Transverse colon (tissue), 4 donors: ENCODE measurements at places on chromosomes 5 and 9.

DNA sequence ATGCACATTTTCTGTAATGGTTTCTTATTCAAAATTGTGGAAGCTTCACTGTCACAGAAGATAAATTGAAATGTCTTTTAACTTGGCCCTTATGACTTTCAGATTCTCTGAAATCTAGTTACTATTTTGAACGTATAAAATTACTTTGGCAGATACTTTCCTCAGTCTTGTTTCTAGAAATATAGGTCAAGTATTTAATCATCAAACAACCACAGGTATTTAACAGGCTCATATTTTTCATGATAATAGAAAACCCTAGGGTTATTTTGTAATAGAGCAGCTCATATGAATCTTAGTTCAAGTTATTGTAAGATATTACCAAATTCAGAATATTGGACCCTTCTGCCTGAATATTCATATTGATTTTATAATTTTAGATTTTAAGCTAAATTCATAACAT lies 236.0 kb upstream of the CDH18 start:
- no peak for DNase-seq

GRCh38 chr9:80556631-80557030 lies 984.9 kb downstream of the TLE4 start:
- no peak for DNase-seq

DNA sequence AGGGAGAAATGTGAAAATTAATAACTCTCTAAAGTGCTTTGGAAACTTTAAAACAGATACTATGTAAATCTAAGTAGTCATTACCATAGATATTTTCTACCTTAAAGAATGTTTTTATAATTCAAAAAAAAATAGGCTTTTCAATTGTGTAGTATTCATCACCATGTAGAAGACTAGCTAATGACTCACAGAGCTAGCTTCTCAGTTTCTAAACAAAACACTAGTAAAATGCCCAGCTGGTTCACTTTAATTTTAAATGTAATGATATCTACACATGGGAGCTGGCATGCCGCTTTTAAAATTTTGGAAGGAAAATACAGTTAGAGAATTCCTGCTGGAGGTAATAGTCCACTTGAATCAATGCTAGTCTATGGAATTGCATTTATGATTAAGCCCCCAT lies 509.8 kb downstream of the CSNK1G3 start:
- DNase-seq = no peak

GRCh38 chr5:31378838-31379237 lies 153.1 kb downstream of the DROSHA start:
- DNase-seq = no peak

DNA sequence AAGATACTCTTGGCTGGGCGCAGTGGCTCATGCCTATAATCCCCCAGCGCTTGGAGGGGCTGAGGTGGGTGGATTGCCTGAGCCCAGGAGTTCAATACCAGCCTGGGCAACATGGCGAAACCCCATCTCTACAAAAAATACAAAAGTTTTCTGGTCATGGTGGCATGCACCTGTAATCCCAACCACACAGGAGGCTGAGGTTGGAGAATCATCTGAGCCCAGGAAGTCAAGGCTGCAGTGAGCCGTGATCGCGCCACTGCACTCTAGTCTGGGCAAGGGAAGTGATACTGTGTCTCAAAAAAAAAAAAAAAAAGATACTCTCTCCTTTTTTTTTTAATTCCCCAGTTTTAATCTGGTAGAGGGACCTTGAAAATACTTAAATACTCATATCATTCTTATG lies 15.0 kb downstream of the ANKRD33B start:
- no peak for DNase-seq

DNA sequence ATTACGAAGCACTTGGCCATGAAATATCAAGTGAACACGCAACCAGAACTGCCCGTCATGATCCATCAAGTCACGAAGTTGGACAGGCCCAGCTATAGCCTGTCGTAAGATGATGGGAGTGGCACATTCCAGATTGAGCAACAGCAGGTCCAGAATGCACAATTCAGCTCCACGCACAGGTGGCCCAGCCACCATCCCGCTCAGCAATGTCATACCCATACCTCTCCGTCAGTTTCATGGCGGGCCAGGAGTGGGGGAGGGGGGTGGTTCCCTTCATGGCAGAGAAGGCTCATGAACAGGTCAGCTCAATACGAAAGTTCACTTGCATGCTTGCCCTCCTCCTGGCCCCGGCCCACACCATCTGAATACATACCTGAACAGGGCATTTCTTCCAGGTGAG lies 34.9 kb downstream of the SMIM23 start:
- no peak for DNase-seq

DNA sequence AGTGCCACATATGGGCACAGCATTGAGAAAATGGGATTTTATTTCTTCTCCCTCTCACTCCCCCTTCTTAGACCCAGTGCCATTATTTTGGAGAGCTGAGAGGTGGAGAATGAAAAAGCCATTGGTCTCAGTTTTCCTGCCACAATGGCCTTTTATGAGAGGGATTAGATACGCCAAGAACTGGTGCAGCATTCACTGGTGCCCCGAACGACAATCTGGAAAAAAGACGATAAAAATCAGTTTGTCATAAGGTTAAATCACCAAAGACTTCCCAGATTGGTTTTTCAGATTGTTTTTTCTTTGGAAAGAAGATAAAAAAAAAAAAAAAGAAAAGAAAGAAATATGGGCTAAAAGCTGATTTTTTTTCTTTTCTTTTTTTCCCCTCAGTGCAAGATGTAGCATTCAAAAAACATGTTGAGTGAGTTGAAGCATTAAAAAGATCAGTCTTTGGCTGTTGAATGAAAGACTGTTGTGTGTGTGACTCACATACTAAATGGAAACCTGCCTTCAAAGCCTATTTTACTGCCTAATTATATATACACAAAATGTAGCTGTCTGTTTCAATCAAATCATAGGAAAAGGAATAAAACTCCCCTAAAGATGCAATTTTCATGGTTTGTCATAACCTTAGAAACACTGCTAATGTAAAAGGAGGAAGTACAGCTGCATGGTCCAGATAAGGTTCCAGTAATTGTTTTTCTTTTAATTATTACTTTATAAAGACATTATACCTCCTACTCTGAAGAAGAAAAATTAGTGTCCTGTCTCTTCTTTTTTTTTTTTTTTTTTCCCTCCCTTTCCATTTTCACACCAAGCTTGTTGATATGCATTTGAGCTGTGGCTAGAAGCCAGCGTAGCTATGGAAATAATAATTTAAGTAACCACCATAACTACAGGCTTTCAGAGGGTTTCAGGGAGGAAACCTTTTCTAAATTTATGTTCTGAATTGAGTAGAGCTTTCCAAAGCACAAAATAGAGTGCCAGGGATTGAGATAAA lies 27.2 kb upstream of the ZNF608 start:
- no peak for DNase-seq

GRCh38 chr5:2007496-2007877 lies 124.8 kb upstream of the IRX4 start:
- DNase-seq = no peak

DNA sequence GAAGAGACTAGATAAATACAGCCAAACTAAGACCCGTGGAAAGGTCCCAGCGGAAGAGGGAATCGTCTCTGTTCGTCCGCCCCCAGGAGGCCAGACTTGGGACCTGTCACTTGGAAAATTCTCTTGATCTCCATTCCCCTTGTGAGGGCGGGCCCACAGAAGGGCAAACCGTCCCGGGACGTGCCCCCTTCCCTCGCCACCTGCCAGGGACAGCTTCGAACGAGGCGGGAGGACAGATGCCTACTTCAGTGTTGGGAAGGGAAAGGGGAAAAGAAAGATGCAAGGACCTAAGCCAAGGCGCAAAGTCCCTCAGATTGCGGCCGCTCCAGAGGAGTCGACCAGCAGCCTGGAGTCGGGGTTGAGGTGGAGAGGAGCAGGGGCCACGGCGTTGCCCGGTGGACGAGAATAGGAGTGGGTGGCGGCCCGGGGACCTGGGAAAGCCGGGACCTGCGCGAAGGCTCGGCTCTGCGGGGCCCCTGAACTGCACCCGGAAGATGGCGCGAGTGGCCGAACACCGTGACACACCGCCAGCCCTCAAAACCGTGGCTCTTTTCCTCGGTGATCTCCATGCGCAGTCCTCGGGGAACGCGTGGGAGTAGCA lies 4.4 kb upstream of the EBF1 start:
- DNase-seq = no peak

- no peak for DNase-seq
Measured at GRCh38 chr9:24245988-24246387, 299.7 kb downstream of the IZUMO3 start.

DNA sequence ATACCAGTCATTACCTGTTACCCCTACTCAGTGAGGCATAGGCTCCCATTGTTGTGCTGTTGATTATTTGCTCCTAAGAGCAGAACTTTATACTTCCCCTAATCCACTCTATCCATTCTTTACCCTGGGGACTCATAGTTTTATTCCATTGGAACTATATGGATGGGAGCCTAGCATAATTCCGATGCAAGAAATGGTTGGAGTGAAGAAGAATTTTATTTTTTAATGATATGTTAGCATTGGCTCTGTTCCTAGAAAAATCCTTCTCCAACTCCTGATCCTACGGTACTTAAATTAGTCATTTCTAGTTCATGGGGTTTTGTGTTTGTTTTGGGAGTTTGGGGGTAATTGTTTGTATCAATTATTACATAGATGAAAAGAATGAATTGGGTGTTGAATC lies 191.5 kb downstream of the GOLPH3 start:
- DNase-seq = no peak

DNA sequence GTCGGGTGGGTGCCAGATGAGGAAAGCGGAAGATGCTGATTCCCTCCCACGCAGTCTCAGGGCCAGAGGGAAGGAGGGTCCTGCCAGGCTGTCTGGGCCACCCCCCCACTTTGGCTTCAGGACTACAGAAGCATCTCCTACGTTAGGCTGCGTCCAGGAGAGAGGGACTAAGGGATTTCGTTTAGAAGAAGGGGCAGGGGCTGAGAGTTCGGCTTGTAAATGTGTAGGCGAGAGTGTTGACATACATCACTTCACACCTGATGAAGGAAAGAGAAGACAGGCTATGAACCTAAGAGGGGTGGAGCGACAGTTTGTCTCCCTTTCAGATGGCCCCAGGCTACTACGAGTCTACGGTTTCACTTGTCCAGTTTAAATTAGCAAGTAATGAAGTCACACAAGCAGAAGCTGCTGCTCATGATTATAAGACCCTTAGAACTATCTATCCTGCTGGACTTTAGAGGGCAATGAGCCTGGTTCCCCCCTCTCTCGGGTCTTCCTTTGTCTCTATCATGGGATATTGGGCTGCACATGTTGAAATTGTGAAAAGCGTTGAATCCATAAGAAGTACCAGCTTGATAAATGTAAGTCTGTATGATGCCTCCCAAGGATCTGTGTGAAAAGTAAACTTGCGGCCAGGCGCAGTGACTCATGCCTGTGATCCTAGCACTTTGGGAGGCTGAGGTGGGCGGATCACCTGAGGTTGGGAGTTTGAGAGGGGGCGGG lies 193.0 kb downstream of the AOPEP start:
- DNase-seq = no peak

- no peak for DNase-seq
Measured at GRCh38 chr5:56838409-56839039, 23.2 kb downstream of the MAP3K1 start.

- no peak for DNase-seq
Measured at GRCh38 chr9:19876569-19877316, 87.9 kb upstream of the SLC24A2 start.

- DNase-seq = no peak
Measured at GRCh38 chr5:153624451-153624765, 133.9 kb downstream of the GRIA1 start.

GRCh38 chr5:6475626-6476312 lies 27.1 kb downstream of the UBE2QL1 start:
- no peak for DNase-seq
